ENCODE measurements at places on chromosomes 5 and 9. TPM values are rescaled to one million over a fixed set of nuclear protein-coding genes. Genes with fewer than 3 reads are reported as not detected.
A peak's percentile ranks its signal among the peaks of the same experiment; 100 is the strongest.

Gene MEIKIN
- total RNA-seq: not detected

Gene BARHL1
- not detected for total RNA-seq

- 0 out of 2 replicates have a peak overlapping the region, but pooled peaks have one; percentile 18 for H3K4me3 ChIP-seq
- H3K4me1 ChIP-seq: peaks cover 58% of the 10 kb centered on the region
- H3K36me3 ChIP-seq: no peaks in the 10 kb centered on the region
- peaks cover 18% of the 10 kb centered on the region for H3K27me3 ChIP-seq
Measured at GRCh38 chr9:93057042-93057702, 1.3 kb upstream of the SUSD3 start.

DNA sequence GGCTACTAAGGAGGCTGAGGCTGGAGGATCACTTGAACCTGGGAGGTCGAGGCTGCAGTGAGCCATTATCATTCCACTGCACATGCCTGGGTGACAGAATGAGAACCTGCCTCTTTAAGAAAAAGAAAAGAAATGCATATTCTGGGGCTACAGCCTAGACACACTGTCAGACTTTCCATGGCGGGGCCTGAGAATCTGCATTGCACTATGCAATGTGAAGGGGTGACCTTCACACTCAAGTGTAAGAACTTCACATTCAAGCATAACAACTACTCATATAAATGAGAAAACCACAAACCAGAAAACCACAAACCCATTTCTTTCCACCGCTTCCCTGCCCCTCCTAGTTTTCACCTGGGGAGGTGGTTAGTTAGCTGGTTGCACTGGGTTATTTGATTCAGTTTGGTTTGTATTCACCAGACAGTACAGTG, 18.0 kb upstream of the FBP2 start:
- H3K4me1 ChIP-seq: peaks cover 16% of the 10 kb centered on the region
- no peak overlapping the region for H3K4me3 ChIP-seq
- no peaks in the 10 kb centered on the region for H3K27me3 ChIP-seq
- no peak for DNase-seq

DNA sequence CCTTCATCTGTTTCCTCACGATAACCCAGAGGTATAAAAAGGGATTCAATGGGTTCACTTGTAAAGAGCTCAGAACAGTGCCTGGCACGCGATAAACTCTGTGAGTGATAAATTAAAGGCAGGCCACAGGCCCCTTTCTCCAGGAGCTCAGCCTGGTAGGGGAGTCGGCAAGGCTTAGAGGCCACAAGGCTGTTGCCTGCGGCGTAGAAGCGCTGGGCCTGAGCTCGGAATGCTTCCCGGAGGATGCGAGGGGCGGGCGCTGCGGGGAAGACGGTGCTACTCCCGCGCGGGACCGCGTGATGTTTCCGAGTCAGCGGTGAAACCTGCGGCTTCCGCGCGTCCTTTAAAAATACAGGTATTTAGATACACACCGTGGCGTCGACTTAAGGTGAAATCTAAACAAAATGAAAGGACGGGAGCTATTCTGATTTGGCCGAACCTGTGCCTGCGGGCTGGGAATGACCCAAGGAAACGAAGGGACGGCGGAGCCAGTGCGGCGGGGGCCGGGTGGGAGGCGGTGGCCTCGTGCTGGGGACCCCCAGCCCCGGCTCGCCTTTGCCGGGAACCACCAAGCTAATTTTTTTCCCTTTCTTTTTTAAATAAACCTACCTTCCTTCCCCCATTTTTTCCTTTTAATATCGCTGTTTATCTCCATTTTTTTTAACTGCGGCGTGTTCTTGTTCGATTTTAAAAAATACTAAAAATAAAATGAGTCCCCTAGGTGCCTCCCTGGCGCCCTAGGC, 6.2 kb downstream of the NKX2-5 start:
- DNase-seq: peak; percentile 59
- H3K36me3 ChIP-seq: no peaks in the 10 kb centered on the region
- peaks cover 98% of the 10 kb centered on the region for H3K27me3 ChIP-seq
- peak overlapping the region; percentile 42 for H3K4me3 ChIP-seq
- no peak overlapping the region for H3K27ac ChIP-seq

DNA sequence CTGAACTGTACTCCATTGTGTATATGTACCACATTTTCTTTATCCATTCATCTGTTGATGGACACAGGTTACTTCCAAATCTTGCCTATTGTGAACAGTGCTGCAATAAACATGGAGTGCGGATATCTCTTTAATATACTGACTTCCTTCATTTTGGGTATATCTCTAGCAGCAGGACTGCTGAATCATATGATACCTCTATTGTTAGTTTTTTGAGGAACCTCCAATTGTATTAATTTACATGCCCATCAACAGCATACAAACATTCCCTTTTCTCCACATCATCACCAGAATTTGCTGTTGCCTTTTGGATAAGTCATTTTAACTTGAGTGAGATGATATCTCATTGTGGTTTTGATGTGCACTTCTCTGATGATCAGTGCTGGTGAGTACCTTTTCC, 81.8 kb upstream of the FAM120A start:
- peaks cover 14% of the 10 kb centered on the region for H3K4me1 ChIP-seq
- no peak overlapping the region for H3K27ac ChIP-seq
- H3K4me3 ChIP-seq: no peak overlapping the region
- peaks cover 4% of the 10 kb centered on the region for H3K36me3 ChIP-seq
- DNase-seq: no peak
- peaks cover 68% of the 10 kb centered on the region for H3K27me3 ChIP-seq

GRCh38 chr5:68433923-68434879, 218.6 kb downstream of the PIK3R1 start:
- H3K4me3 ChIP-seq: no peak overlapping the region
- H3K4me1 ChIP-seq: peaks cover 6% of the 10 kb centered on the region
- H3K27ac ChIP-seq: no peak overlapping the region
- H3K27me3 ChIP-seq: no peaks in the 10 kb centered on the region
- no peaks in the 10 kb centered on the region for H3K36me3 ChIP-seq

- no peak overlapping the region for H3K4me3 ChIP-seq
- H3K36me3 ChIP-seq: no peaks in the 10 kb centered on the region
- H3K27ac ChIP-seq: no peak overlapping the region
Measured at GRCh38 chr9:134318941-134319305, 7.3 kb upstream of the RXRA start.

GRCh38 chr5:172721455-172722326, 49.3 kb downstream of the DUSP1 start:
- no peak for DNase-seq
- peaks cover 2% of the 10 kb centered on the region for H3K4me1 ChIP-seq
- H3K27me3 ChIP-seq: peaks cover 25% of the 10 kb centered on the region
- no peak overlapping the region for H3K27ac ChIP-seq
- H3K4me3 ChIP-seq: no peak overlapping the region
- H3K36me3 ChIP-seq: no peaks in the 10 kb centered on the region

Data from WTC11 (cell line).